Activated T-cell treated with anti-CD3 and anti-CD28 coated beads for 1 hour (primary cell): ENCODE measurements at places on chromosomes 4 and X.

DNA sequence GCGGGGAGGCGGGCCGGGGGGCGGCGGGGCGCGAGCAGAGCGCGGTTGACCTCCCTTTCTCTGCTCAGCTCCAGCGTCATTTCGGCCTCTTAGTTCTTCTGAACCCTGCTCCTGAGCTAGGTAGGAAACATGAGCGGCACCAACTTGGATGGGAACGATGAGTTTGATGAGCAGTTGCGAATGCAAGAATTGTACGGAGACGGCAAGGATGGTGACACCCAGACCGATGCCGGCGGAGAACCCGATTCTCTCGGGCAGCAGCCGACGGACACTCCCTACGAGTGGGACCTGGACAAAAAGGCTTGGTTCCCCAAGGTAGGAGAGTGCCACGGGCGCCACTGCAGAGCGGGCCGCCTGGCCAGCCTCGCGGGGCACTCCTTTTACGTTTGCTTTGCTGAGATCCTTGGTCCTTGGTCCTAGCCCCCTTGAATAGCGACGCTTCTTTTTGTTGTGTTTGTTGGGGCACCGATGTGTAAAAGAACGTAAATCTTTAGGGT, at the start of gene HTATSF1:
Gene HTATSF1 (plus strand): TSS at position 37 of the 497 bp plus-strand sequence. CDS start 93 bp downstream, at position 130.
- DNase-seq, result peak; percentile 0

DNA sequence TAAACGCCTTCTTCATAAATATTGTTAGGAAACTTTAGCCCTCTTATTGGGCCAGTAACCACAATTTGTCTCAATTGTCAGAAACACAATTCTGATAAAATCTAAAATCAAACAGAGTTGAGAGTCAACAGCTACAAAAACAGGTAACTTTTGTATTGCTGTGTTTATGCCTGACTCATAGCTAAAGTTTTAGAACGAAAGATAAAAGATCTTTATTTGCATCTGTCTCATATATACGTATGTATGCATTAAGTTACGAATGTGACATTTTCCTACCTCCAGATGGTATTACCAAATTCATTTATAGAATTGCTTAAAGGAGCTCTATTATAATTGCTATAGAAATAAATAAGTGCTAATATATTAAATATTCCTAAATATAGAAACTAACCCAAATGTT, 887.9 kb upstream of the NDST4 start:
- DNase-seq, result no peak

DNA sequence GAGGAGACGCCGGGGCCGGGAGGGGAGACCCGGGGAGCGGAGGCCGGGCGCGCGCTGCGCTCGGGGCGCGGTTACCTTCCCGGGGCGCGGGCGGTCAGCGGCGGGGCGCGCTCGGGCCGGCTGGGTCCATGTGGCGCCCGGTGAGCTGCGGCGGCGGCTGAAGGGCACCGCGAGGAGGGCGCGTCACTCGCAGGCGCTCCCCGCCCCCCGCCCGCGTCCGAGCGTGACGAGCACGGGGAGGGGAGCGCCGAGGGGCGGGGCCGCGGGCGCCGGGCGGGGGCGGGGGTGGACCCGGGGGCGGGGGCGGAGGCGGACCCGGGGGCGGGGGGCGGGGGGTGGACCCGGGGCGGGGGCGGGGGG, at the start of gene CPLX1:
Gene CPLX1 (minus strand): TSS at position 159 of the 360 bp plus-strand sequence. CDS start 1,607 bp downstream, outside the sequence.
- DNase-seq, result no peak

DNA sequence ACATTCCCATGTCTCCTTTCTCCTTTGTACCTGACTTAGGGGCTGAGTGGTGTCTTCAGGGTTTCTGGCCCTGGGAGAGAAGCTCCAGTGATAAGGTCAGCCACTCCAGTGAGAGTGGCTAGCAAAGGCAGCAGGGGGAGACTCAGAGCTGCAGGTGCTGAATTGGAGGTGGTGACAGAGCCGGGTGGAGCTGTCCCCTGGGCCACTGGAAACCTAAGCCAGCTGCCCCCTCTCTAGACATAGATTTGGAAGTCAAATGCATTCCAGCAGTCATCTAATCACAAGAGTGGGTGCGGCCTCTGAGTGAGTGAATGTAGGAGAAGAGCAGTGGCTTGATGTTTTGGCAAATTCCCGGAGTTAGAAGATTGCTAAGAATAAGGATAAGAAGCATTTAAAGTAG, 28.5 kb downstream of the TRIM2 start:
- no peak for DNase-seq

DNA sequence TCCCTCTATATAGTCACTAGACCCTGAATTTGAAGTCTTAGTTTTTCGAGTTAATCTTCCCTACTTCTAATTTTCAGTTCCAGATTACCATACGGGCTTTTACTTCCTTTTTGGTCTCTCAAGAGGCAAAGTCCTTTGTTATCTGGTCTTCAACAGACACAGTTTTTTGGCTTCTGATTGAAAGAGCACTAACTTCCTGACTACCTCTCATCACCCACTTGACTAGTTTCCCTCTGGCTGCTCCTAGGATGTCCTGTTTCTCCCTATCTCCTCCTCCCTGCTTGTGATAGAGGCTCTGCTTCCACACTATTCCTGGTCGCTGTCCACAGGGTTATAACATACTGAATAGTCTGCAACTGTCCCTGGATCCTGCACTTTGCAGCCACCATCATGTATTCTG, 16.7 kb upstream of the WDR44 start:
- DNase-seq, result no peak

DNA sequence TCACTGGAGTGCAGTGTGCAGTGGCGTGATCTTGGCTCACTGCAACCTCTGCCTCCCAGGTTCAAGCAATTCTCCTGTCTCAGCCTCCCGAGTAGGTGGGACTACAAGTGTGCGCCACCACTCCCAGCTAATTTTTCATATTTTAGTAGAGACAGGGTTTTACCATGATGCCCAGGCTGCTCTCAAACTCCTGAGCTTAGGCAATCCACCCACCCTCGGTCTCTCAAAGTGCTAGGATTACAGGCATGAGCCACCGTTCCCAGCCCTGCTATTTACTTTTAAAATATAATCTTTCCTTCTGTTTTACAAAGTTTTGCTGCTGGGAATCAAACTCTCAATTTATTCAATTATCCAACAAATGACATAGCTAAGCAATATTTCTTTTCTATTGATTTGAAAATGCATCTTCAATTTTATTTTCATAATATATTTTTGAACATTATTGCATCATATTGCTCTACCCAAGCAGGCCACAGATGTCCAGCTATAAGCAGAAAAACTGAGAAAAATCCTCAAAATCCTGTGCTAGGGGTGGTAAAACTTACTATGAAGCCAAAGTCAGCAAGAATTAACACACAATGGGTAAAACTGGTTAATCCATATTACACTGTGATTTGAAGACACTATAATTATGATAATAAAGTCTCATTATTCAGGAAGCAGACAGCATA, 5.2 kb downstream of the TIFA start:
- no peak for DNase-seq

DNA sequence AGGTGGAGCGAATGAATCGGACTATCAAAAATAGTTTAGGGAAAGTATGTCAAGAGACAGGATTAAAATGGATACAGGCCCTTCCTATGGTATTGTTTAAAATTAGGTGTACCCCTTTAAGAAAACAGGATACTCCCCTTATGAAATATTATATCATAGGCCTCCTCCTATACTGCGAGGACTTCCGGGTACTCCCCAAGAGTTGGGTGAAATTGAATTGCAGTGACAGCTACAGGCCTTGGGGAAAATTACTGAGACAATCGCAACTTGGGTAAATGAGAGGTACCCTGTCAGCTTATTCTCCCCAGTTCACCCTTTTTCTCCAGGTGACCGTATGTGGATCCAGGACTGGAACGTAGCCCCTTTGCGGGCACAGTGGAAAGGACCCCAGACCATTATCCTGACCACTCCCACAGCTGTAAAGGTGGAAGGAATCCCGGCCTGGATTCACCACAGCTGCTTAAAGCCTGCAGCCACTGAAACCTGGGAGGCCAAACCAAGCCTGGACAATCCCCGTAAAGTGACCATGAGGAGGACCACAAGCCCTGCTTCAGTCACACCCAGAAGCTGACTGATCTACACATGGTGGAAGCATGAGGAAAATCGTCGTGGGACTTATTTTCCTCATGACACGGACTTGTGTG, 1138.1 kb downstream of the ARAP2 start:
- no peak for DNase-seq

DNA sequence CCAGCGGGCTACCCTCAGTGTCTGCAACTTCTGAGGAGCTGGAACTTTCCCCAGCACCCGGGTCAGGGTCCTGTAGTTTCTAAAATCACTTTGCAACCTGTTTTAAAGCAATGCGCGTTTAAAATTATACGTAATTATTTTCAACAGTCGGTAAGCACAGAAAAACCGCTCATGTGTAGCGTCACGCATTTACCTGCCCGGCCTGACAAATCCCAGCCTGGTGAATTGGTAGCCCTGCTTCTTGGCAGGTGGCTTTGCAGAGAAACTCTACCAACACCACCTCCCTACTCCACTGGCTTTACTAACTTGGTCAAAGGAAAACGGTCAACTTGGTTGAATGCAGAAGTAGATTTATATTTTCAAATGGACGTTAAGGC, 640 bp downstream of the BANK1 start:
- DNase-seq, result no peak

DNA sequence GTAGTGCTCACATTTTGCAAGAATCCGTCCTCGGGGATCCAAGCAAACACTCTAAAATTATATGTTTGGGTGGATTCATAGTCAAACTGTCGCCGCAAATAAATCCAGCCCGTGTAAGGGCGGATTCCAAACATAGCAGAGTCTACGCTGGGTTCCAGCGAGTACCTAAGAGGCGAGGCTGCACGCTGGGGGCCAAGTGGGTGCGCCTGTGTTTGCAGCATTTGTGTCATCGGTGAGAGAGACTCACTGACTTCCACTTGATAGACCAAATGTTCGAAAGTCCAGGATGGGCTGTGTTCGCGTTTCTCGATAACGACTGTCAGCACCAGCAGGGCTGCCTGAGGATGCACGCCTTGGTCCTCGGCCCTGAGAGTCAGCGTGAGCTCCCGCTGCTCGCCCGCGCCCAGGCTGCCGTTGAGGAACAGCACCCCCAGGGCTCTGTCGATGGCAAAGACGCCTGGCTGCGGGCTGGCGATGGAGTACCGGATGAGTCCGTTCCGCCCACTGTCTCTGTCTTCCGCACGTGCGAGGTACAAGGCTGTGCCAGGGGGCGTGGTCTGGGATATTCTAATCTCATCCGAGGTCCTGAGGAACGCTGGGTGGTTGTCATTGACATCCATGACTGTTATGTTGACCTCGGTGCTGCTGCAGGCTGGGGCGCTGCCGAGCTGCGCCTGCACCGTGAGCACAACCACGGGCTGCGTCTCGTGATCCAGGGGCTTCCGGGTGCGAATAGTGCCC, 158.7 kb downstream of the DCHS2 start:
- peak; percentile 22 for DNase-seq

DNA sequence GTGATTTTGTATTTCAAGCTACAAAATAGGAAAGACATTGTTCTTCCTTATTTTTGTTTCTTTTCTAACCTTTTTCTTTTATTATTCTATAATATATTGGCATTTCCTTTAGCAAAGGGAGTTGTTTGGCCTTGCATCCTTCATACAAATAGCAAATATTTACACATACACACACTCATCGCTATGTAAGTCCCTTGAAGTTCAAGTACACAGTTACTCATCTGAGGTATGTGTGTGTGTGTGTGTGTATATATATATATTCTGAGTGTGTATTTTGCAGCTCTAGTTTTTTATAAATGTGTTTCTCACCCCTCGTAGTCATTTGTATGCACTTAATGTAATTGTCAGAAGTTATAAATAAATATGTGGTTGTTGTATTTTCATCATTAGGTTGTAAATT, 724.8 kb upstream of the MAGEB2 start:
- DNase-seq, result no peak

DNA sequence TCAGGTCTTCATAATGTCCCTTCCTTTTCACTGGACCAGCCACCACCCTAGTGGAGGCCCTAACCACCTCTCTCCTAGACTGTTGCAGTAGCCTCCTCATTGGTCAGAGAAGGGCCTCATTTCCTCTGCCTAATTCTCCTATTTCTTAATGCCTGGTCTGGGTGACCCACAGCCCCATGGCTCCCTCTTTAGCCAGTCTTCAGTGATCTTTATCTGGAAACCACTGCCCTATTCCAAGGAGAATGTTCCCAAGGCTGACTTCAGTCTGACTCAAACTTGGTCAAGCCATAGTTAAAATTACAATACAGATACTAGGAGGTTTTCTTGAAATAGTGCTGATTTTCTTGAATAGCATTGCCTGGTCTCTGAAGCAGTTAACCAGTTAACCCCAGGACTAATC, 53.6 kb upstream of the PRPS1 start:
- DNase-seq, result no peak

DNA sequence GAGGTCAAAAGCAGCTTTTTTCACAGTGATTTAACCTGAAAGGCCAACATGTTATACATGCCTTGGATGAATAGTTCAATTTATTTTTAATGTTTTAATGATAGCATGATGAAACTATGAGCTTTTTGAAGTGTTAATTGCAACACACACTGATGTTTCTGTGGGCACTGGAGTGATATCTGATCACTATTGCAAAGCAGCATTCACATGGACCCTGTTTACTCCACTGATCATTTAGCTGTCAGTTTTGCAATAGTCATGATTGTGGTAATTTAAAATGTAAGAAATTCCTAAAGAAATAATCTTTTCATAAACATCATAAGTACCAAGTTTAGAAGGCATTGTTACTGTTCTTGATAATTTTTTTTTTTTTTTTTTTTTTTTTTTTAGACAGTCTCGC, 74.1 kb downstream of the ARSJ start:
- DNase-seq, result no peak

GRCh38 chrX:84156821-84157220, 31.2 kb downstream of the RPS6KA6 start:
- no peak for DNase-seq

- DNase-seq, result peak; percentile 19
Measured at GRCh38 chrX:154750301-154751202, at the start of gene GAB3. TSS of gene GAB3 (minus strand) at chrX:154751077. CDS start at chrX:154751025, 52 bp downstream.

DNA sequence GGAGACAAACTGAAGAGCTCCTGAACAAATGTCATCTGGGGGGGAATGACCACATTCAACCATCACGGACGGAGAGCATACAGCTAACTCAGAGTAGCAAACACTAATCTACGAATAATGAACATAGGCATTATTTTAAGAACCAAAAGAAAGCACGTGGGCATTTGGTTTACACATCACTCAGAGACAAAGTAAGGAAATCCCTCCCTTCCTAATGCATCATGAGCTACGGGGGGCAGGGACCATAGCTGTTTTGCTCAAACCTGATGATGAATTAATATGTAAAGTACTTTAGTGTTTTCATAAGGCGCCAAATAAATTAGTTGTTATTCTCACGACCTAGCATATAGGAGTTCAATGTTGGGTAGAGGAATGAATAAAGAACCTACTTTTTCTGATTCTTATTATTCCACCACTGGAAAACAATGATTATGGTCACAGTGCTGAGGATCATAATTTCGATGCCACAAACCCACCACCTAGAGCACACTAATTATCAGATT, 11.7 kb upstream of the TMEM156 start:
- DNase-seq, result no peak

- DNase-seq, result no peak
Measured at GRCh38 chr4:99714179-99714578, 56.6 kb upstream of the C4orf54 start.

DNA sequence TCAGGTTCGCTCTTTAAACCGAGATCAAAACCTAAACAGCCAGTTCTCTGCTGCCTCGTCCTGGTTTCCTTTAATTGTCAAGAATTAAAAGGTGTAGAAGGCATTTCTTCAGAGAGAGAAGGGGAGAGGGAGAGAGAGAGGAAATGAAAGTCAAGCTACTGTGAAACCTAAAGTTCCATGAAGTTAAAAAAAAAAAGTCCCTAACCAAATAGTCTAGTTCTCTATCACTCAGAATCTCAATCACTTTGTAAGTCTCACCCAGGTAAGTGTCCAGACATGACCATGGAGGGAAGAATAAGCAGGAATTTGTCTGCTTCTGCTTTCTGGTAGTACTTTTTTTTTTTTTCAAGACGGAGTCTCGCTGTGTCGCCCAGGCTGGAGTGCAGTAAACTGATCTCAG, 18.8 kb upstream of the SMIM14 start:
- DNase-seq, result no peak
